ENCODE measurements at places on chromosomes 2 and 18.
A peak's percentile ranks its signal among the peaks of the same experiment; 100 is the strongest.

- H3K4me1 ChIP-seq: peaks cover 7% of the 10 kb centered on the region
- DNase-seq: no peak
- peaks cover 17% of the 10 kb centered on the region for H3K36me3 ChIP-seq
- peak overlapping the region; percentile 96 for H3K27ac ChIP-seq
- H3K27me3 ChIP-seq: no peaks in the 10 kb centered on the region
These were observed 577 bp downstream of the ERCC3 start for GRCh38 chr2:127293386-127293747.

GRCh38 chr2:7674606-7675005 lies 757.4 kb downstream of the RNF144A start:
- no peaks in the 10 kb centered on the region for H3K27me3 ChIP-seq
- no peaks in the 10 kb centered on the region for H3K4me1 ChIP-seq
- no peaks in the 10 kb centered on the region for H3K36me3 ChIP-seq
- no peak overlapping the region for H3K4me3 ChIP-seq
- no peak for DNase-seq

- no peak overlapping the region for H3K27ac ChIP-seq
- DNase-seq: no peak
- H3K4me1 ChIP-seq: no peaks in the 10 kb centered on the region
- H3K36me3 ChIP-seq: no peaks in the 10 kb centered on the region
These were observed 114.7 kb downstream of the FAM117B start for GRCh38 chr2:202749477-202749876.

DNA sequence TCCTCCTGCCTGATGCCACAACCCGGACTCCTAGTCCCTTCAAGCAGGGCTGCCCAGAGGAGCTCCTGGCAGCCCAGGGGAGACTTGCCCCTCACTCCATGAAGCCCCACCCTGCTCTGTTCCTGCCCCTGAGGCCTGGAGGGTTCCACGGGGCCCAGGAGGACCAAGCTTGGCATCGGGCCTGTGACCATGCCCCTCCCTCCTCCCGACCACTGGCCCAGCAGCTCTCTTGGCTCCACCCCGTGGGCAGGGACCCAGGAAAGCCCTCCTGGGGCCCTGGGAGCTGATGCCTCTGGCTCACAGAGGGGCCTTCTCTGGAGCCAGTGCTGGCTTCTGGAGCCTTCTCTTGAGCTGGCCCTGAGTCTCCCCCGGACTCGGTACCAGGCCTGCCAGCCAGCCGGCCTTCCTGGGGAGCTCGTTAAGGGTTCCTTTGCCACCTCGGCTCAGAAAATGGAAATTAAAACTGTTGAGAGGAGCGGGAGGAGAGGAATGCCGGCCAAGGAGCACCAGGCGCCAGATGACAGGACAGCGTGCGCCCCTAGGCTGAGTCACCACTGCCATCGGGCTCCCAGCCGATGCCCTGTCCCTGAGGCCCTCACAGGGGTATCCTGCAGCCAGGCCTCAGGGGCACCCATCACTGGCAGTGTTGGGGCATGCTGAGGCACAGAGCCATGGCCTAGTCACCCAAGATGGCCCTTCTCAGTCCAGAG lies 40.6 kb upstream of the SNED1 start:
- H3K36me3 ChIP-seq: no peaks in the 10 kb centered on the region
- H3K27ac ChIP-seq: no peak overlapping the region
- no peak overlapping the region for H3K4me3 ChIP-seq
- H3K27me3 ChIP-seq: no peaks in the 10 kb centered on the region

GRCh38 chr18:63290821-63291200 lies 28.8 kb downstream of the BCL2 start:
- no peaks in the 10 kb centered on the region for H3K36me3 ChIP-seq
- H3K4me3 ChIP-seq: no peak overlapping the region
- H3K4me1 ChIP-seq: no peaks in the 10 kb centered on the region
- DNase-seq: no peak

DNA sequence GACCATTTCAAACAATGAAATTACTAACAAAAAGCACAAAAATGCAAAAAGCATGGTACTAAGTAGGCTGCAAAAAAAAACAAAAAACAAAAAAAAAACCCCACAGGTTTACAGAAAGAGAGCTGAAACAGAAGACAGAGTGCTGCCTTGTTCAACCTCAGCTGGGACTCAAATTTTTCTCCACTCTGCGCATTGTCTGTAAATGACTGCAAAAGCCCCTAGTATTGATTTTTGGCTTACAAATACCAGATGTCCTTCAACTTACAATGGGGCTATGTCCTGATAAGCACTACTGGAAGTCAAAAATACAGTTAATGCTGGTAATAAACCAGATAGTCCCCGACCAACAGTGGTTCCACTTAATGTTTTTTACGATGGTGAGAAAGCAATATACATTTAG lies 42.2 kb downstream of the UBE2E3 start:
- no peaks in the 10 kb centered on the region for H3K36me3 ChIP-seq
- no peak overlapping the region for H3K4me3 ChIP-seq
- no peaks in the 10 kb centered on the region for H3K4me1 ChIP-seq
- H3K27me3 ChIP-seq: no peaks in the 10 kb centered on the region
- DNase-seq: no peak
- H3K27ac ChIP-seq: no peak overlapping the region

DNA sequence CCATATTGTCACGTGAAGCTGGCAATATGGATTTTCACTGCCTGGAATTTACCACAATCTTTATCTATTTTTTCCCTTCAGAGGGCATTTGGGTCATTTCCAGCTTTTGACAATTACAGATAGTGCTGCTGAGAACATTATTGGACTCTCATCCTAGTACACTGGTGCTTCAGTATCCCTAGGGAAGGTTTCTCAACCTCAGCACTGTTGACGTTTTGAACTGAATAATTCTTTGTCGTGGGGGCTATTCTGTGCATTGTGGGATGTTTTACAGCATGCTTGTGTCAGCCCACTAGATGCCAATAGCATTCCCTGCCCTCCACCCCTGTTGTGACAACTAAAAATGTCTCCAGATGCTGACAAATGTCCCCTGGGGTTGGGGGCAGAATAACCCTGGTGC lies 185.7 kb downstream of the TPGS2 start:
- no peaks in the 10 kb centered on the region for H3K27me3 ChIP-seq
- H3K4me1 ChIP-seq: no peaks in the 10 kb centered on the region
- no peak overlapping the region for H3K27ac ChIP-seq

- H3K36me3 ChIP-seq: no peaks in the 10 kb centered on the region
- no peak overlapping the region for H3K4me3 ChIP-seq
- DNase-seq: no peak
These were observed 46.1 kb downstream of the SIGLEC15 start for GRCh38 chr18:45871431-45872084.
